Endothelial cell of umbilical vein (primary cell): ENCODE measurements at places on chromosomes 3 and 15.

DNA sequence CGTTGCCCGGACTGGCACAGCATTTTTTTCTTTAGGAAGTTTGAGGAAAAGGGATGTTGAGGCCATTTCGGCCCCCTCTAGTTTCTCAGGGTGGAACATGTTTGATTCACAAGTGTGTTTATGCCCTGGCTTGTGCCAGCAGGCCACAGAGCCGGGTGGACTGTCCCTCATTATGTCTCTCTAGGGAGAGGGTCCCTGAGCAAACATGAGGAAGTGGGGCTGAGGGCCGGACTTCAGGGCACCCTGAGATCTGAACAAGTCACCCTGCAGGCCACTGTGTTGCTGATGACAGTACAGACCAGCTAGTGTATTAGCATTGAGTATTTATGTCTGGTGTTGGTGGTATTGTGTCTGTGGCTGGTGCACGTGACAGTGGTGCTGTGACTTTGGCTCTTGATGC is 34.9 kb downstream of the RNU5B-1 start:
- no peak for DNase-seq

DNA sequence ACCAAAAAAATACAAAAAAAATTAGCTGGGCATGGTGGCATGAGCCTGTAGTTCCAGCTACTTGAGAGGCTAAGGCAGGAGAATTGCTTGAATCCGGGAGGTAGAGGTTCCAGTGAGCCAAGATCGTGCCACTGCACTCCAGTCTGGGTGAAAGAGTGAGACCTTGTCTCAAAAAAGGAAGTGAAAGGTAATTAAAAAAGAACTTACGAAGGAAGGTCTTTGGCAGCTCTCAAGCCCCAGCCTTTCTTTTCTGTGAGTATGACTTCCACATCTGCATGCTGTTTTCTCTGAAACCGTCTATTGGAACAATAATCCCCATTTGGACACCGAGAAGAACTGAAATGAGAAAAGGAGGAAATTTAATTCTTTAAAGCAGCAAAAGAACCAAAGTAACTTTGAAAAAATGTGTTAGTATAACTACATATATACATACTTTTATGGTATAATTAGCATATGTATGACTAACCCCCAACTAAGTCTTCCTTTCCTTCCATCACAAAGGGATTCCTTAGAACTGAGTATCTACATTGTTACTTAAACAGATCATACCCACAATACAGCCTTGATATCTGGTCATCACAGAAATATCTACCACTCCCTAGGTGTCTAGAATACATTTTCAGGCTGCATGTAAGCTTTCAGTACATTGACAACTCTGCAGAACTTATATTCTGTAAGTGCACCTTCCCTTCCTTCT is 50.1 kb downstream of the SETD2 start:
- DNase-seq, result no peak

GRCh38 chr3:20047341-20047779 is 7.1 kb downstream of the KAT2B start:
- no peak for DNase-seq

DNA sequence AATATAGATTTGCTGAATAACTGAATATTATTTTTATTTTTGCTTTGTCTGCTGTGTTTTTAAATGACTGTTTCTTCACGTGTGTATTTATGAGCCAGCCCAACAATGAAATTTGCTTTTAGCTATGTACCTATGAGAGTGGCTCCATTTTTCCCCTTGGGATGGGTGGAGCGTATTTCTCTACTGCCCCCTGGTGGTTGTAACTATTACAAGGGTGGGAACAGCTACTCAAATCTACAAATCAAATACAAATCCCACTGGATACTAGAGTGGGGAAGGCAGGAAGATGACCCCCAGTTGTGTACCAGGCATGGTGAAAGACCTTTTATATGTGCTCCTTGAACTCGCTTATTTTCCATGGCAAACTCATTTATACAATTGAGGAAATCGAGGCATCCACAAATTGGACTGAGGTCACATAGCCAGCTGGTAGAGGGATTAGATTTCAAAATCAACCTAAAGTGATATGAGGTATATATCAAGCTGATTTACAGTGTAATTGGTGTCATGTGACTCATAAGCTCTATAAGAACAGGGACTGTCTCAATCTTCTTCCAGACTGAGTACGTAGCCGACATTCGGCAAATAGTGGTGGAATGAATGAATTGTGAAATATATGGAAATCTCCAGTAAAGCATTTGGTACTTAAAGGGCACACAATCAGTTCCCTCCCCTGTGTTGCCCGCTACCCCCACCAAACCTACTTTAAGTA is 69.5 kb upstream of the VEPH1 start:
- peak; percentile 83 for DNase-seq

DNA sequence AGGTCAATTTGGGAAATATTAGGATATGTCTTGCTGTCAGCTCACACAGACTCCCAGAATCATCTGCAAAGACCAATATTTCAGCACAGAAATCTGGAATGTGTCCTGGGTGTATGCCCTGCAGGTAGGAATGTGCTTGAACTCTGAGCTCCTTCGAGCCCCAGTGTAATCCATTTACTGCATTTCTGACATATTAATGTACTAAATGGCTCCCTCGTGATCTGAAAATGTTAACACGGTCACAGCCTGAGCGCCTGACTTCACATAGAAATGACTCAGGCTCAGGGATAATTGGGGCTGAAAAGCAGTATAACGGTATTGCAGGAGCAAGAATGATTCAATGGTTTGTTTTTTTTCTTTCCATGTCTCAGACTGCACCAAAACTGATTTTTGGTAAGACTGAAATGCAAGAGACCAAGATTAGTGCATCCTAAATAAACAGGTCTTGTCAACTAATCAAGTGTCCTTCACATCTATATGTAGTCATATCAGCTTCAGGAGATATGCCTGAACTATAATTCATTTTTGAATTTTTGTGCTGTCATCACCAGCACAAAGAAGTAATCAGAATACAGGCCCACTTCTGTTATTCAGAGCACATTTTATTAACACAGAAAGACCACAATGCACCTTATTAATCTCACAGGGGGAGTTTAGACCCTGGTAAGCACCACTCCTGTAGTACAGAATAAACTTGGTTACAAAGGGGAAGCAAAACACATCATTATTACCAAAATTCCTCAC is 49.8 kb downstream of the DCLK3 start:
- DNase-seq, result no peak

DNA sequence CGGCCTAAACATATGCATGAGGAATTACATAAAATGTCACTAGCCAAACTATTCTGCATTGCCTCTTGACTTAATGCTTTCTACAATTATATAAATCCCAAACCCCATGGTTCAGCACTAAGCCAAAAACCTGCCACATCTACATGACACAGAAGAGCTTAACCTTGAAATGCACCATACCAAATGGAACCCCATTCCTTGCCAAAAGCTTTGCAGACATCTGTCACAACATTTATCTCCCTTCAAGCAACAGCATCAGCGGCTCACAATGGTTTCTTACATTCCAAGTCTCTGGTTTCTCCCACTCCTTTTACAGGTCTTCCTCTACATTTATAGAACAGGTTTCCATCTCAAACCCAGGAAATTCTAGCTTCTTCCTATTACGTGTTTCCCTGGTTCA is 58.4 kb upstream of the GYG1 start:
- no peak for DNase-seq

GRCh38 chr3:65265511-65265910 is 577.7 kb upstream of the ADAMTS9 start:
- no peak for DNase-seq

- no peak for DNase-seq
These were observed 979.1 kb downstream of the MCTP2 start for GRCh38 chr15:95210436-95210981.

DNA sequence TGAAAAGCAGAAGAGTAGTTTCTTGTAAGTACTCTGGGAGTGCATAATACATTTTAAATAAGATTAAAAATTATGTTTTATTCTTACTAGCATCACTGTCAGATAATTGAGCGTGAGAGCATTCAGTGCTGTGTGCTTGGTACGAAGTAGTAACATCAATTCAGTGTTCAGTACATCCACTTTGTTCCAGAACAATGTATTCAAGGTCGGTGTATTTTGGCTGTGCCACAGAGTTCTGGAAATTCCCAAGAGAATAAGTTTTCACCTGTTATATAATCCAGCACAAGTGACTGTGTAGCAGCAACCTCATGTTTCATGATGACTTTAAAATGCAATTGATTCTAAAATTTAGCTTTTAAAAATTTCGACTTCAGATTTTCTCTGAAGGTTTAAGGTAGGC is 130.6 kb downstream of the IGF1R start:
- no peak for DNase-seq

DNA sequence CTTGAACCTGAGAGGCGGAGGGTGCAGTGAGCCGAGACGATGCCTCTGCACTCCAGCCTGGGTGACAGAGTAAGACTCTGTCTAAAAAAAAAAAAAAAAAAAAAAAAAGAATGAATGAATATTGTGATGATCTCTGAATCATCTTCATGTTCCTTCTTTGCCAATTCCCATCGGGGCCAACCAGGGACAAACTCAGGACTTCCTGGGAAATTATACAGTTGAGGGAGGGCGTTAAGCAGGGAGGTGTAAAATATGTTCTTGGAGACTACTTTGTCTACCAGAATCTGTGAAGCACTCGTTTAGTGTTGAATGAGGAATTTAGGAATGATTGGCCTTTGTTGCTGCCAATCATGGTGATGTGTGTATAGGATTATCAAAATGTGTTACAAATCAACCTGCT is 210.6 kb downstream of the PTPRG start:
- no peak for DNase-seq

DNA sequence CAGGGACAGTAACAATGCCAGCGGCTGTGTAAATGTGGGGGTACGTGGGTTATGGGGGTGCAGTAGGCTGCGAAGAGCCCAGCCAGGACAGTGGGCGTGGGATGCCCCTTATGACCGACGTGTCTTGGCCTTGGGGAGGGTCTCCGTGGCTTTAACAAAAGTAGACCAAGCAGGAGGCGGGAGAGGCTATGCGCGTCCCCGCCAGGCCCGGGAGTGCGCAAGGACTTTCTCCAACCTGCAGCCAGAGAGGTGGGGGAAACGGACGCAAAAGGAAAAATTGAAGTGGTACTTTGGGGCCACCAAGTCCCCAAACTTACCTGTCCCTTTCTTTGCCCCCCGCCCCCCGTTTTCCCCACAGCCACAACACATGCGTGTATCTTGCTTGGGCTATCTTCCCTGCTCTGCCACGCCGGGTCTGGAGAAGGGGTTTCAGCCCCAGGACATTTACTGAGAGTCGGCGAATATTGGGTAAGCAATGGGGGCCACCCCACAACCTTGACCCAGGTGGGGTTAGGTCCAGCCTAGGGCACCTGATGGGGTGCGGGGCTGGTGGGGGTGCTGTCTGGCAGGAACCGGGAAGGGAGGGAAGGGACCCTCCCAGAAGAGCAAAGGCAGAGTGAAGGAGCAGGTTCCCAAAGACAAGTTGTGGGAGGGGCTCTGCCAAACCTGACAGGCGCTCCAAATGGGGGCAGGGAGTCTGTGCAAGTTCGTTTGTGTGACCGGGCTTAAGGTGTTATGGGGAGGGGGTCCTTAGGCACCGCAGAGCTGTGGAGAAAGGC is 652 bp downstream of the ISLR2 start:
- no peak for DNase-seq

GRCh38 chr3:34183611-34184340 is 385.3 kb downstream of the PDCD6IP start:
- DNase-seq, result no peak

DNA sequence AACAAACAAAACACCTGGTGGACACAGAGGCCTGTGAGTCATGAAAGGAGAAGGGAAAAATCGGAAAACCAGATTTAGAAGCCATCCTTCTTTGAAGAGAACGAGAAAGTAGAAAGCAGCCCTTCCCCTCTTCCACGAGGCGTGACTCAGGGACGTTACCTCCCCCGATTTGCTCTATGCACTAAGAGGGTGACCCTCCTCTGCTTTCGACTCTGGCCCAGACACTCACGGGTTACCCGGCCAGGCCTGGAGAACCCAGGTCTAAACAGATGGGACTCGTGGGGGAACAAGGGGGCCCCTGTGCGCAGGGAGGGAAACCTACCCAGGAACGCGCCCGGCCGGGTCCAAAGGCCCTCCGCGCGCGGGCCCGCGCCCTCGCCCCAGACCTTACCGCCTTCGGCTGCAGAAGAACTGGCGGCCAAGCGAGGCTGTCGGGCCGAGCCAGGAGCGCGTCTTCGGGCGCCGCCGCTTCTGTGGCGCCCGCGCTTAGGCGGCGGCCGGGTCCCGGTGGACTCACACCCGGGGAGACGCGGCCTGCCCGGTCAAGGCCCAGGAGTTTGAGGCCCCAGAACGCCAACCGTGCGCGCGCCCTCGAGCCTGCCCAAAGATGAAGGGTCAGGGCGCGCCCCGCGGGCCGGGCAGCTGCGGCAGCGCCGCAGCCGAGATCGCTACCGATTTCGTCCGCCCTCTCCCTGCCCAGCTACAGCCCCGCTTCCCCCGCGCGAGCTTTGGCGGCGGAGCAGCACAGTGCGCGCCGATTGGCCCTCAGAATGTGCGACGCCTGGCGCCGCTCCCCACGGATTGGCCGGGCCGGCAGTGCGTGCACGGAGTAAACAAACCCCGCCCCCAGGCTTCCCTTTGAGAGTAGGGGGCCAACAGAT is at the start of gene TFDP2:
TSS of gene TFDP2 (minus strand) at position 753 of the 881 bp plus-strand sequence. CDS start 47,795 bp downstream, outside the sequence.
- DNase-seq, result peak; percentile 92

- peak; percentile 63 for DNase-seq
These were observed 29.1 kb upstream of the LXN start for GRCh38 chr3:158701420-158702065.

DNA sequence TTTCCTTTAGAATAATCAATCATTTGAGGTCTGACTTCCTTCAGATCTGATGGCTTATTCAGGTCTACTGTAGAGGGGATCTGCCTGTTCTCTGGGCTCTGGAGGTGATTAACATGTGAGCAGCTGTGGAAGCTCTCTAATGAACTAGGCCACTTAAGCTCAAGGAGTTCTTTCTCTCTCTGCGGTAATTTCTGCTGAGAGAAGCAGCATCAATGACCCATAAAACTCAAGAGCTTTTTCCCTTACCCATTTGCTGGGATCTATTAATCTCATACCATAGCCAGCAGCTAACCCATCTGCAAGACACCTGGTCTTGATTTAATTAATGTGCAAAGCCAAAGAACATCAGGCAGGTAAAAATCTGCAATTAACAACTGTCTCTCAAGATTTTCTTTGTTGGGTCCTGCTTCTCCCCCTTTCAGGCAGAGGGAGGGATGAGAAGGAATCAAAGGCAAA is 73.2 kb upstream of the DLG1 start:
- no peak for DNase-seq

DNA sequence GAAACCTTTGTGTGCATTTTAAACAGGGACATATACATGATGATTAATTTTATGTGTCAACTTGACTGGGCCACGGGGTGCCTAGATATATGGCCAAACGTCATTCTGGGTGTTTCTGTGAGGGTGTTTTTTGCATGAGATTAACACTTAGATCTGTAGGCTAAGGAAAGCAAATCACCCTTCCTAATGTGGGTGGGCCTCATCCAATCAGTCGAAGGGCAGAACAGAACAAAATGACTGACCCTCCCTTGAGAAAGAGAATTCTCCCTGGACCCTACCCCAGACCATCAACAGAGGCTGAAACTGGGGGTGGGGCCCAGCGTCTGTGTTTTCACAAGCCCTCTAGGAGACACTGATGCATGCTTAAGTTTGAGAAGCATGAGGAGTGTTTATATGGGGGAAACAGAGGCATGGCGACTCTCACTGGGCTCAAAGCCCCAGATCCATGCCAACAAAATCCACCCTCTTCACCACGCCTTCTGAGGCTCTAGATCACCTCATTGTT is 56.2 kb downstream of the ITGA11 start:
- DNase-seq, result no peak
